T-cell (primary cell): ENCODE measurements at places on chromosomes 16 and 17. TPM values are rescaled to one million over a fixed set of nuclear protein-coding genes. Genes with fewer than 3 reads are reported as not detected.

DNA sequence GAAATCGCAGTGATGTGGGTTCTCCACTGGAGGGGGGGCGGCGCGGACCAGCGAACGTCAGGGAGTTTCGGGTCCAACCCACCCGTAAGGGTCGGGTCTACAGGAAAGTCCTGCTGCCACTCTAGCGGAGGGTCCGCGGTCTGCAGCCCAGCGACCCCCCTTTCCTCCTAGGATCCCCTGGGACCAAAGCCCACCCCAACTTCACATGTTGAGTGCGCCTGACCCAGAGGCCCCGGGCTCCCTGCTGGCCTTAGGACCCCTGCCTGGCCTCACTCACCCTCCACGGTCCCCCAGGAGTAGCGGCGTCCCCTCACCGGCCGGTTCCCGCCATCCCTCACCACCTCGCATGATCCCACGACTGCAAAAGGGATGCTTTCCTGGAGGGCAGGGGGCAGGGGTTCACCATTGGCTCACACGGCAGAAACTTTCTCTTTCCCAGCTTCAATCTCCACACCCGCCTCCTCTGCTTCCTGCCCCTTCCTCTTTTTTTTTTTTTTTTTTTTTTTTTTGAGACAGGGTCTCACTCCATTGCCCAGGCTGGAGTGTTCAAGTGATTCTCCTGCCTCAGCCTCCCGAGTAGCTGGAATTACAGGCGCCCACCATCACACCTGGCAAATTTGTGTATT lies 3.1 kb downstream of the SEPTIN1 start:
- no peak for DNase-seq

GRCh38 chr16:77469634-77470033 lies 34.8 kb upstream of the ADAMTS18 start:
- no peak for DNase-seq

The CTRB2 gene
- not detected for total RNA-seq

The ITGAL gene
- 518 TPM for total RNA-seq

DNA sequence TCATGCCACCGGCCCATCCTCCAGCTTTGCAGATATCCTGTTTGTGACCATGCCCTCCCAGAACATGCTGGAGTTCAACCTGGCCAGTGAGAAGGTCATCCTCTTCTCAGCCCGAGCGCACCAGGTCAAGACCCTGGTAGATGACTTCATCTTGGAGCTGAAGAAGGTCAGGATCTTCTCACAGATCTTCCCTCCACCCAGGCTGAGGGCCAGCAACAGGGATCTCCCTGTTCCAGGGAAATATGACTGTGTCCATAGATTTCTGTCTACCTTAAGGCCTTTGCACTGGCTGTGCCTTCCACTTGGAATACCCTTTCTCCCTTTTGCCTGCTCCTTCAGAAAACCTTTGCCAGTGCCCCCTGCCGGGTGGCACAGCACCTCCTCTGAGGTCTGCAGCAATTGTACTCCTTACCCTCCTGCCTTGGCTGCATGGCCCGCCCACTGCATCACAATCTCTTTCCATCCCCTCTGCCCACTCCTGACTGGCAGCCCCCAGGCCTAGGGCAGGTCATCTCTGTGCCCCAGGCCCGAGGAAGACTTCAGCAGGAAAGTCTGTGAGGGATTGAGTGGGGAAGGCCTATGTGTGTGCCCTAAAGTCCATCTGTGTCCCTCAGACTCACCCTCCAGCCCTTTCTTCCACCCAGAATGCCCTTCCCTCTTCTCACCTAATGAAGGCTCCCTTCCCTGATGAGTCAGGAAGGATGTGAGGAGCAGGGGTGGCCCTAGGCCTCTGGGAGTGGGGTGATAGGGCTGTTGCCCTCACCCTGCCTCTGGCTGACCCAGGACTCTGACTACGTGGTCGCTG lies 27.3 kb upstream of the ALKBH5 start:
- no peak for DNase-seq

The AXIN2 gene
- total RNA-seq = 44.9 TPM

The ZNF423 gene
- not detected for total RNA-seq
